ENCODE measurements at places on chromosomes 1 and 21. TPM values are rescaled to one million over a fixed set of nuclear protein-coding genes. Genes with fewer than 3 reads are reported as not detected.

- DNase-seq: no peak
Observed at GRCh38 chr1:24949331-24949881, 19.3 kb upstream of the RUNX3 start.

GRCh38 chr1:185393815-185394214, 76.8 kb upstream of the IVNS1ABP start:
- no peak for DNase-seq

GRCh38 chr1:239735111-239735510, 348.7 kb downstream of the CHRM3 start:
- DNase-seq: no peak

GRCh38 chr1:63134501-63135173, 187.7 kb upstream of the FOXD3 start:
- DNase-seq: no peak

MARK1 gene
- total RNA-seq: 1.1 TPM
